GM23248 (cell line): ENCODE measurements at places on chromosomes 13 and 19.

DNA sequence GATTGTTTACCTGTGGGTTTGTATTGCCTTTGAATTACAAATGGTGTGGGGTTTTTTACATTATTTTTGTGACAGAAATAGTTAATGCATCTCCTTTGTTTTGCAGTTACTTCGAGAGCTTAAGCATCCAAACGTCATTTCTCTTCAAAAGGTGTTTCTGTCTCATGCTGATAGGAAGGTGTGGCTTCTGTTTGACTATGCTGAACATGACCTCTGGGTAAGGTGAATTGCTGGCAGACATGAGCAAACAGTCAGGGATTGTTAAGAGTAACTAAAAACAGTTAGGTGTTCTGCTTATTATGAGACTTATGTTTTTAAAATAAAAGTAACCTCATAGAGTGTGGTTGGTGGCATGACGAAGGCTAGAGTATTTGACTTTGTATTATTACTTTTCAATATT, 95.0 kb downstream of the CDK8 start:
- no peak for DNase-seq

GRCh38 chr19:384799-385169, 24.2 kb downstream of the C2CD4C start:
- DNase-seq, result no peak

GRCh38 chr13:65901723-65902122, 1328.4 kb downstream of the PCDH9 start:
- DNase-seq, result no peak

- no peak for DNase-seq
Observed at GRCh38 chr13:44431150-44431549, 57.5 kb downstream of the SERP2 start.

DNA sequence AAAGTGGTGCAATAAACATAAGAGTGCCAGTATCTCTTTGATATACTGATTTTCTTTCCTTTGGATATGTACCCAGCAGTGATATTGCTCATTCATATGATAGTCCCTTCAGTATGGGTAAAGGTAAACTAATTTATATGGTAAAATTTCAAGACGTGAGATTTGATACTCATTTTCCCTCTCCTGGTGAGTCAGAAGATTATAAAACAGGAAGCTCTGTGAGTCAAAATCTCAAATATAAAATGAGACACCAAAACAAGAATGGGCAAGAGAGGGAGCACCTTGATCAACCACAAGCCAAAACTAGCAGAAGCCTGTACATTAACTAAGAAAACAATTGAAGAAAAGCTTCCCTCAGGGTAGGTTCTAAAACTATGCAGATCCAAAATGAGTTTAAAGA, 216.3 kb downstream of the SLITRK6 start:
- DNase-seq, result no peak

DNA sequence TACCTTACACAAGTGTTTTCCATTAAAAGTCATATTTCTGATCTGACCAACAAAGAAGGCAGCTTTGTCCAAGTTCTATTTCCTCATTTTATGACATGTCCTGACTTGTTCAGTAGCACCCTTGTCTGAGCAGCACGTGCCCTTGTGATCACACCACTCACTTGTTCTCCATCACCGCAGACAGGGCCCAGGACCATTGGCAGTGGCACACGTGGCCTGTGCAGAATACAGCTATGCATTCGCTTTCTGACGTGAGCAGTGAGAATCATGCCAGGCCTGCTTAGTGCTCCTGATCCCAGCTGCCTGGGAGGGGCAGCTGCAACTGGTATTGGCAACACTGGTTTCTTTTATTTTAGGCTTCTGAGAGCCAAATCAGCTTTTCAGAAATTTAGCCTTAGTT, 134.2 kb downstream of the FRY start:
- no peak for DNase-seq
